ENCODE measurements at places on chromosomes 6 and 20.

GRCh38 chr6:35562060-35562459 is 49.4 kb upstream of the TULP1 start:
- no peak for DNase-seq

- DNase-seq, result no peak
These were observed 252.1 kb downstream of the FARS2 start for GRCh38 chr6:5513408-5513807.

DNA sequence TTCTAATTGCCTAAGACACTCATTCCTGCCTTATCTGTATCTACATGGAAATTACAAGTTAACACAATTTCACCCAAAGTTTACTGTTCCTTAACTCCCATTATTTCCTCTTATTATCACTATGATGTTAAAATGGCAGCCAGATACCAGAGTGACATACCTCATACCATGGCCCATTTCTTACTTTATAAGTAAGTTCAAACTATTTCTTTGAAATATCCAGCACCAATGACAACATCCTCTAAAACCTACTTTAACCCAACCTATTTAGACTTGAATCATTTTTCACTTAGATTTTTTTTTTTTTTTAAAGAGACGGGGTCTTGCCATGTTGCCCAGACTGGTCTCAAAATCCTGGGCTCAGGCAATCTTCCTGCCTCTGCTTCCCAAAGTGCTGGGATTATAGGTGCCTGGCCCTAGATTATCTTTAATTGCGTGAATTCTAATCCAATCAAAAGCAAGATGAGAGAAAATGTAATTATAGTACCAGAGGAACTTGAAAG is 10.0 kb downstream of the REV3L start:
- DNase-seq, result no peak

- DNase-seq, result no peak
These were observed 23.3 kb downstream of the PXT1 start for GRCh38 chr6:36419310-36419709.

DNA sequence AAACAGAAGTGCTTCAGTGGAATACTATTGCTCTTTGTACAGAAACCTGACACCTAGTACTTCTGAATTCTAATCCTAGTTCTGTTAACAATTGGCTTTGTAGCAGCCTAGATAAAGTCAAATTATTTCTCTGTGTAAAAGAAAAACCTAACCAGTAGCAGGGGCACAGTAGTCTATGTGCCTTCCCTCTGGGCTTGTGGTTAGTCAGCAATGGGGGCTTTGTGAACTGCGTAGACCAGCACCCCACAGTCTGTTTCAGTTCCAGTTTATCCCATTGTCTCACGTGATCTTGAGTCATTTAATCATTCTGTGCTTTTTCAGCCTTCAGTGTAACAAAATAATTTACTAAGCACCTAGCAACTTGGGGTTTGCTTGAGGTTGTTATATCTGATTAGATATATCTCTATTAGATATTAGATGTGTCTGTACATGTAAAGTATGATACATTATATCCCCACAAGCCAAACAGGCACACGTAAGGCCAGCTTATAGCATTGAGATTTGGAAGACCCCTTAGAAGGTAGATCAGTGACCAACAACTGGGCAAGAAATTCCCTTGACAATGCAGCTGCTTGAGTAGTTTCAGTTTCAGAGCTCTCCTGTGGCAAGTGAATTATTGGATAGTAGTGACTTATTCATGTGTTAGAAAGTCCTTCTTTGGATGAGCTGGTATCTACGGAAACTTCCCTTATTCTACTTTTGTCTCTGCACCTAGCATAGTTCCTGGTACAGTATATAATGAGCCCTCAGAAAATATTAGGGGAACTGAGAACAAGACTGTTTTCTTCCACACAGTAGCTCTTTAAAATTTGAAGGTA is 27.9 kb upstream of the CCR6 start:
- peak; percentile 26 for DNase-seq
